ENCODE measurements at places on chromosomes 1 and 21. TPM values are rescaled to one million over a fixed set of nuclear protein-coding genes. Genes with fewer than 3 reads are reported as not detected.

NIT1 gene
- 34.7 TPM for total RNA-seq

UBIAD1 gene
- total RNA-seq, result 15.1 TPM

TMED5 gene
- total RNA-seq, result 66.9 TPM

BLACAT1 gene
- not detected for total RNA-seq

LMOD1 gene
- 1,321 TPM for total RNA-seq

KCNQ4 gene
- total RNA-seq, result 14.1 TPM

RRAGC gene
- total RNA-seq, result 18.3 TPM

ACOT11 gene
- total RNA-seq, result 6.9 TPM

SPRR2G gene
- not detected for total RNA-seq

Measured in esophagus muscularis mucosa (tissue), 4 donors.